GM23248 (cell line): ENCODE measurements at places on chromosomes 7 and 10. TPM values are rescaled to one million over a fixed set of nuclear protein-coding genes. Genes with fewer than 3 reads are reported as not detected.
A peak's percentile ranks its signal among the peaks of the same experiment; 100 is the strongest.

DNA sequence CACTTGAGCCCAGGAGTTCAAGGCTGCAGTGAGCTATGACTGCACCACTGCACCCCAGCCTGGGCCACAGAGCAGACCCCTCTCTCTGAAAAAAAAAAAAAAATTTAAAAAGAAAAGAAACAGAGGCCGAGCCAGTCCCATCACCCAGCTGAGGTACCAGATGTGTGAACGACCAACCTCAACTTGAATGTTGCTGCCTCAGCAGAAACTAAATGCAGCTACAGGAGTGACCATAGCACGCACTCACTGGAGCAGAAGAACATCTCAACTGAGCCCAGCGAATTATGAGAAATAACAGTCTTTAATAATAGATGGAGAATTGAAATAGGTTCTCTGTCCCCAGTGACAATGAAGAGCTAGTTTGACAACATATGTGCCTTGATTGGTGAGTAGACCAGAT, 53.1 kb upstream of the ST8SIA6 start:
- DNase-seq, result no peak

DNA sequence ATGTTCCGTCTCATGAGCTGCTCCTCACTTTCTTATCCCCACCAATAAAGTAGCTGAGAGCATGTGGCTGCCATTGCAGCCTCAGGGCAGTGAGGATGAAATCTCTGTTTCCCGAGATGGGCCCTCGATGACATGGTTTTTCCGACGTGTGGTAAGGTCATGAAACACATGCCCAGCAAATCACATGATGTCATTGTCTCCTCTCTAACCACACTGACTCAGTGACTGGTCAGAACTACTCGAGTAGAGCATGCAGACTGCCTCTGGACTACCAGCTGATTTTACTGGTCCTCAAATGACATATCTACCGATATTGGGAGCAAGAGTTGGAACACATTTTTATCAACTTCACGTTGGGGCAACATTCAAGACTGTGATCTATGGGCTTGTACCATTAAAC, 786.1 kb downstream of the CNTNAP2 start:
- DNase-seq, result peak; percentile 1

- no peak for DNase-seq
These were observed 462.7 kb downstream of the SUGCT start for GRCh38 chr7:40597517-40597916.

DNA sequence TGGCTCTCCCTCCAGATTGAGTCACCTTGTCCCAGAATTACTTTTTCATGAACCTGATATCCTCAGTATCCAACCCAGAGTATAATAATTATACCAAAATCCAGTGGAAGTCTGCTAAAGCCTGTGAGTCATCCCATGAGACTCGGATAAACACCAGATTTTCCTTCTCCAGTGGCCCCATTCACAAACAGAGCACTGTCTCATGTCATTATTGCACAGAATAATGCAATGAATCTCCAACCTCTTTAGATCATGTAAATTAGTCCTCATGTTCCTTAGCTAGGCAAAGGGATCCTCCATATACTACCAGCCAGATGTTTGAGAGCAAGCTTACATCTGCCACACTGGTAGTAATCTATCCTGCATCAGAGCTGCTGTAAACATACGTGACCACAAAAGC, 89.0 kb downstream of the AMPH start:
- DNase-seq, result peak; percentile 58

DNA sequence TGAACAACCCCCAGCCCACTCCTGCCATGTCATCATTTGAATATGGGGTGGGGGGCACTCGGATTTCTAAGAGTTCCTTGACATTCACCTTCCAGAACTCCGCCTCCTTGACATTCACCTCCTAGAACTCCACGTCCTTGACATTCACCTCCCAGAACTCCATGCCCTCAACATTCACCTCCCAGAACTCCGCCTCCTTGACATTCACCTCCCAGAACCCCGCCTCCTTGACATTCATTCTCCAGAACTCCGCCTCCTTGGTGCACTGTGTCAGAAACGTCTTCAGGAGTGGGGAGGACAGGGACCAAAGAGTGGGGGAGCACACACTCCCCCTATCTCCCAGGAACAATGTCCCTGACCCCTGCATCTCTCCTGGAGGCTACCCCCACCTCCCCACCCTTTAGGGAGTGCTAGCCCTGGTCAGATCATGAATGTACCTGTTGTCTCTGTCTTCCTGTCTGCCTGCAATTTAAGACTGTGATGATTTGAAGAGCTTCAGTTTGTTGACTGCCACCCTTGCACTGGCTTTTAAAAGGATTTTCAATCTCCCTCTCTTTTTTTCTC, 110.1 kb downstream of the NPTX2 start:
- DNase-seq, result no peak

GRCh38 chr10:10915215-10915614, 102.5 kb upstream of the CELF2 start:
- peak; percentile 27 for DNase-seq

- no peak for DNase-seq
These were observed 117.1 kb upstream of the DPP6 start for GRCh38 chr7:153935095-153935494.

GRCh38 chr10:6141296-6142151, 52.7 kb downstream of the RBM17 start:
- peak; percentile 93 for DNase-seq

- DNase-seq, result no peak
These were observed 2.1 kb downstream of the CTBP2 start for GRCh38 chr10:125158275-125158600.

- DNase-seq, result peak; percentile 7
These were observed 109.6 kb downstream of the SH2D4B start for GRCh38 chr10:80647173-80647833.

GRCh38 chr10:132833421-132834111, 47.6 kb upstream of the NKX6-2 start:
- DNase-seq, result no peak

- DNase-seq, result no peak
These were observed 4.0 kb downstream of the PDGFA start for GRCh38 chr7:515628-516027.

DNA sequence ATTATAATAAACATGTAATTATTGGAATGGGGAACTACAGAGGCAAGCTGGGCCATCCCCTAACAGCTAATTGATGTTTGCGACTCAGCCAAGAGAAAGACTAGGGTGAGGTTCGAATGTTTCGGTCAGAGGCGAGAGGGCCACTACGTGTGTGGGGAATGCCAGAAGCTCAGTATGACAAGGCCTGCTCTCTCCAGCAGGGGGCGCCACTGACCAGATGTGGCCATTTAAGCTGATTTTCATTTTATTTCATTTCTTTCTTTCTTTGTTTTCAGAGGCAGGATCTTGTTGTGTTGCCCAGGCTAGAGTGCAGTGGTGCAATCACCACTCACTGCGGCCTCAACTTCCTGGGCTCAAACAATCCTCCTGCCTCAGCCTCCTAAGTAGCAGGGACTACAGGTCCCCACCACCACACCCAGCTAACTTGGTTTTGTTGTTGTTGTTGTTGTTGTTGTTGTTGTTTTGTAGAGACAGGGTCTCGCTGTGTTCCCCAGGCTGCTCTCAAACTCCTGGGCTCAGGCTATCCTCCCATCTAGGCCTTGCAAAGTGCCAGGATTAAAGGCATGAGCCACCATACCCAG, 38.1 kb downstream of the TMEM130 start:
- DNase-seq, result peak; percentile 31

- no peak for DNase-seq
These were observed 201.1 kb downstream of the NSUN6 start for GRCh38 chr10:18450298-18450697.

- peak; percentile 63 for DNase-seq
These were observed 18.7 kb upstream of the CBLL1 start for GRCh38 chr7:107725138-107725740.

- peak; percentile 73 for DNase-seq
These were observed 196.9 kb upstream of the RHOBTB1 start for GRCh38 chr10:61140765-61141392.

DNA sequence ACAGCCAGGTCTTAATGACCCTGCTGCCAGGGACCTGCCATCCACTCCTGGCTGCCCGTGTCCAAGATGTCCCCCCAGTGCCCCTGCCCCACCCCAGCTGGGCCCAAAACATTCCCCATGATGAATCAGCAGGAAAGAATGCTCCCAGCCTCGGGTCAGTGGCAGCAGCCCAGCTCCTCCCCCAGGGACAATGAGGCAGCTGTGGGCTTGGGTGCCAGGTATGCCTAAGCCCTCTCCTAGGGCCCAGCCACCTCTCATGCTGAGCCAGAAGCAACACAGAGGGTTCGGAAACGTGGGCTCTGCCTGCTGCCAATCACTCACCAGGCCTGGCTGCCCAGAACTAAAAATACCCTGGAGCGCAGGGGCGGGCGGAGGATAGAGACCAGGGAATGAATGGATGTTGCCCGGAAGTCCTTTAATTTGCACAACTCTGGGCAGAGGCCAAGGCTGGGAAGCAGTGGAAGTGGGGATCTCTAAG, 1.5 kb upstream of the LOXL4 start:
- DNase-seq, result peak; percentile 90

DNA sequence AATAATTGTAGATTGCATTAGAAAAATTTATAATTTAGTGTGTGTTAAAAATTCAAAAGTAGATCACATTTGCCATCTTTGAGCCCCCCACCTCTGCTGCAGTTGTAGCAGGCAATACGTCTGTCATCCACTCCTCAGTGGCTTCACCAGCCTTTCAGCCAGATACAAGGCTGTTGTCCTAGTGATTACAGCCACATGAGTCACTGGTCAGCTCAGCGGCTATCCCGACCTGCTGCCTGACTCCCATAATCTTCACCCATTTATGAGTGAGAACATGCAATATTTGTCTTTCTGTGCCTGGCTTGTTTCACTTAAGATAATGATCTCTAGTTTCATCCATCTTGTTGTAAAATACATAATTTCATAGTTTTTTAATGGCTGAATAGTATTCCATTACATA, 9.2 kb downstream of the OR2A5 start:
- DNase-seq, result peak; percentile 29

- peak; percentile 4 for DNase-seq
These were observed 124.7 kb upstream of the CTBP2 start for GRCh38 chr10:125284875-125285597.

GRCh38 chr10:22058201-22058600, 54.7 kb upstream of the DNAJC1 start:
- no peak for DNase-seq

- DNase-seq, result no peak
These were observed 169.7 kb downstream of the NRF1 start for GRCh38 chr7:129780974-129781927.

GRCh38 chr7:2028733-2029132, 204.0 kb downstream of the MAD1L1 start:
- DNase-seq, result no peak

Gene NPFFR1
- not detected in 2 replicates for total RNA-seq

Gene LHFPL3
- total RNA-seq, result not detected in 2 replicates

Gene LIPJ
- not detected in 2 replicates for total RNA-seq

Gene HOXA11
- total RNA-seq, result 8.3 and 10.5 TPM in 2 replicates

Gene IGF2BP3
- 13.7 and 18.2 TPM in 2 replicates for total RNA-seq

Gene EVX1
- not detected in 2 replicates for total RNA-seq

Gene C7orf25
- 11.1 and 19.3 TPM in 2 replicates for total RNA-seq

Gene DNAJC1
- total RNA-seq, result 50.9 and 218 TPM in 2 replicates

Gene CLRN3
- not detected in 2 replicates for total RNA-seq

Gene LDB3
- under 0.01 and 0.11 TPM in 2 replicates for total RNA-seq

Gene SMKR1
- total RNA-seq, result not detected in 2 replicates
